ENCODE measurements at places on chromosomes 6 and 20.

- no peak for DNase-seq
Measured at GRCh38 chr20:2386516-2387179, 5.9 kb downstream of the TGM6 start.

DNA sequence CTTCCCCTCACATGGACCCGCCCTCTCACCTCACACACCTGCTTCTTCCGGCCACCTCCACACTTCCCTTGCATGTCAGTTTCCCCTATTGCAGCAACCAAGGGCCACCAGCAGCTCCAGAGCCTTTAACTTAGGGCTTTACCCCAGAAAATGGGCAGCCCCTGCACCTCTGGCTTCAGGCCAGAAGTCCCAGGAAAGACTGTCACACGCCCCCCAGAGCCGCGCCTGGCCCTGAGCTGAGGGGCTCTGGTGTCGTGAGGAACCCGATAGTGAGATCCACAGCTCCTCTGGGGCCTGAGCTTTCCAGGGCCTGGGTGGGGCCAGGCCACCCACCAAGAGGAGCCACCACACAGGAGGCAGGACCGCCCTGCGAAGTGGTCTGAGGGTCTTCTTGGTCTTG is 182.4 kb downstream of the DLL1 start:
- DNase-seq = no peak

GRCh38 chr6:30834646-30835045 is 49.7 kb upstream of the DDR1 start:
- no peak for DNase-seq

GRCh38 chr20:2700913-2701620 is 8.5 kb downstream of the EBF4 start:
- peak; percentile 34 for DNase-seq

DNA sequence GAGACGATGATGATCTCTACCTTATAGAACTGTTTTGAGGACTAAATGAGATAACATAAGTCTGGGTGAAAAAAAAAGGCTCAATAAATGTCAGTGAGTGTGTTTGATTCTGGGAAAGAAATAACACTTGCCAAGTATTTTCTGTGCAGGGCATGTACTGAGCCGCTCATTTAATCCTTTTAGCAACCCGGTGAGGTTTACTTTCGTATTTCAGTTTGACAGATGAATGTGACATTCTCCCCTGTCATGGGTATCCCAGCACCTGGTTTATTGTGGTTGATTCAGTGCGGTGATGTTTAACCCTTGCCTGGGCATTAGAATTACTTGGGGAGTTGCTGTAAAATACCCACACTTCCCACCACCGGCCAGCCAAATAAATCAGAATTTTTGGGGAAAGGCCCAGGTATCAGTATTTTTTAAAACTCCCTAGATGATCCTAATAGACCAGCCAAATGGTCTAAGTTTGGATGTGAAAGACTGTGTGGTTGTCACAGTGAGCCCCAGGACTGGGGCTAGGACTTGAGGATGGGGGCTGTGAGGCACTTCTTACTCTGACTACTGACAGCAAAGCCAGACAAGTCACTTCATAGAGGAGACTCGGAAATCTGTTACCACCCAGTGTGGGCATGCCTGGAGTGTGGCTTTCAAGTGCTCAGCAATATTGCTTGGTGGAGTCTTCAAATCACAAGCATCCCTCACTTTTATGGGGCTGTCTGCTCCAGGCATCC is 100.2 kb upstream of the KCNG1 start:
- no peak for DNase-seq

GRCh38 chr6:143123081-143123480 is 62.4 kb downstream of the AIG1 start:
- no peak for DNase-seq

DNA sequence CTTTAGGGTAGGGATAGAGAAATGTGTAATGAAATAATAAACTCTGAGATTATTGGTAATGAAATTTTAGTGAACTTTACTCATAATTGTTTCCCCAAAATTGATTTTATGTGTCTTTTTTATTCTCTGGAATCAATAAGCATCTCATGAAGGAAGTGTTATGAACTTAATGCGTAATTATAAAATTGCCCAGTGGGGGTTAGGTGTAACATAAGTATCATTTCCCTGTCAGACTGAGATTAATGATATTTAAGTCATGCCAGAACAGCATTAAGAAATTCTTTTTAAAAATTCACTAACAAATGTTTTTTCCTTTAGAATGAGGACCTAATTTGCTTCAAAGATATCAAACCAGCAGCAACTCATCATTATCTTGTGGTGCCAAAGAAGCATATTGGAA is 10.0 kb downstream of the HINT3 start:
- no peak for DNase-seq

- DNase-seq = peak; percentile 60
Measured at GRCh38 chr6:91669154-91669870, 1082.4 kb upstream of the MAP3K7 start.

GRCh38 chr6:145822456-145822855 is 7.9 kb upstream of the FBXO30 start:
- DNase-seq = no peak

- no peak for DNase-seq
Measured at GRCh38 chr6:157106487-157106886, 216.8 kb downstream of the TMEM242 start.

DNA sequence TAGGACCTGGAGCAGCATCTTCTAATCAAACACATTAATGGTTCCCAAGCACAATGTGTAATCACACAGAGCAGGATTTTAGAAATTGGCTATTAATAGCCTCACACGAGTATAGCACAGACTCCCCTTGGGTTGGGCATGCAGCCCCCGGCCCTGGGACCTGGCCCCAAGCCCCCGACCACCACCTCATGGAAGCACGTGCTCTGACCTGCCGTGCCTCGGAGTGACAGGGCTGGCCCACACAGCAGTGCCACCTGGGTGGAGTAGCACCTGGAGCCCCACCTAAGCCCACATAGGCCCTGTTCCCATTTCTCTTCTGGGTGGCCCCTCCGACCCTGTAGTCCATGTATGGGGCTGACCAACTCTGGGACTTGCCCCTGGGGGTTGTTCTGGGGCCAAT is 171.8 kb downstream of the TTLL2 start:
- DNase-seq = no peak

DNA sequence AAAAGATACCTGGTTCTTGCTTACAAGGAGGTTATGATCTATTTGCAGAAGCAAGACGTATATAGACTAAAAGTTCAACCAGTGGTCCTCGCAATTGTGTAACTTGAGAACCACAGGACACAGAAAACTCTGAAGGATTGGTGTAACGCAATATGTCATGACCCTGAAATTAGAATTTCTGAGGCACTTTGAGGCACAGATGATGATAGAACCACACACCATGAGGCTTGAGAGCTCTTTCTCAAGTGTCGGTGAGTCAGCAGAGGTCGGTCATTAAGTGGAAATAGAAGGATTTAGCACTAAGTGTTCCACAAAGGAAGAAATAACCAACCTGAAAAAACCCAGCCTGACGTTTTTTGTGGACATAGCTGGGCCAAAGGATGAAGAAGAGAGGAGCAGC is 15.3 kb upstream of the CCN2 start:
- no peak for DNase-seq

- no peak for DNase-seq
Measured at GRCh38 chr20:44033344-44033743, 118.7 kb downstream of the TOX2 start.

- no peak for DNase-seq
Measured at GRCh38 chr6:21305893-21306332, 287.6 kb upstream of the SOX4 start.

GRCh38 chr6:114467931-114468330 is 125.1 kb upstream of the HS3ST5 start:
- DNase-seq = no peak

- DNase-seq = no peak
Measured at GRCh38 chr6:124536842-124537191, 425.4 kb upstream of the RNF217 start.

DNA sequence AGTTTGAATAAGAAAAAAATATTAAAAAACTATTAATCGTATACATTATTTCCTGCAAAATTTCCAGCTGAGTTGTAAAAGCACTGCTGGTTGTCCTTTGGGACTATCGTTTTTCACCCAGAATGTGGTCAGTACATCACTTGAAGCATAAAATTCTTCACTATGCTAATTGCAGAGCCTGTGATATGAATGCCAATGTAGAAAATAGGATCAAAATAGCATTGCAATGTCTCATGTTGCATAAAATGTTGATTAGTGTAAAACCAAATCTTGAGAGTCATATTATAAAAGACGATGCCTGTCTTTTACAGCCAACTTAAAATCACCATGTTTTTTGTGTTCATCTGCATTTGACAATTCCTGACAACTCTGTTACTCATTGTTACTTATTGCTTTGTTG is 207.7 kb downstream of the MMUT start:
- DNase-seq = no peak

DNA sequence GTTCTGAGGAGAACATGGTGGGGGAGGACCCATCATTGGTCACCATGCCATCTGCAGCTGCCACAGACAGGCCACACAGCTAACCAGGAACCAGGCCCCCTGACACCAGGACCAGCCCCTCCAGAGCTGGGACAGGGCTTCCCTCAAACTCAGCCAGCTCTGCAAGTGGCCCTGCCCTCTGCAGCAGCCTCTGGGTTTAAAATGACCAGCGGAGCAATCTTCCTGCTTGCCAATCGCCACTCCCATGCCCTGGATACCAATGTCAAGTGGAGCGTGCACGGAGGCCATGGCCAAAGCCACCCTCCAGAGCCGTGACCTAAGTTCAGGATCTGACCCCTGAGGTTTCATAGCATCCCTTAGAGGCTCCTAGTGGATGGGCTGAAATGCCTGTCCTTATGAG is 199.4 kb downstream of the SYNDIG1 start:
- no peak for DNase-seq

DNA sequence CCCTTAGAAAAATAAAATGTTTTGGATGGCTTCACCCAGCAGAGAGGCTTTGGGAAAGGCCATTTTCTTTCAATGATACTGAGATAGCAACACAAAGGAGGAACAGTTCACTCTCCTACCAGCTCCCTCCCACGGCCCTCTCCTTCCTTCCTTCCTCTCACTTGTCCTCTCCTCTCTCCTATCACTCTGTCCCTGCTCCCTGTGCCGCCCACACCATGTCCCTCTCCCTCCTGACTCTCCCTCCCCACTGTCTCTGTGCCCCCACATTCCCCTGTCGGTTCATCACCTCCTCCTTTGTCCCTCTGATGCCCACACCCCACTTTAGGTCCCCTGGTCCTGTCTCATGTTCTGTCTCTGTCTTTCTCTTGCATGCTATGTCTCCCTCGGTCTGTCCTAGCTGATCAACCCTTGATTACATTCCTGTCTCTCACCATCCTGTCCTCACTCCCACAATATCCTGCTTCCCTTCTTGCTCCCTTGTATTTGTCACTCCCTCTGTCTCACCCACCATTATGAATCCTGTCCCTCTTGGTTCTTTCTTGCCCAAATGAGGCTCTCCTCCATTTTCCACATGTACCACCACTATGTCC is 30.1 kb downstream of the ELMO2 start:
- DNase-seq = no peak

DNA sequence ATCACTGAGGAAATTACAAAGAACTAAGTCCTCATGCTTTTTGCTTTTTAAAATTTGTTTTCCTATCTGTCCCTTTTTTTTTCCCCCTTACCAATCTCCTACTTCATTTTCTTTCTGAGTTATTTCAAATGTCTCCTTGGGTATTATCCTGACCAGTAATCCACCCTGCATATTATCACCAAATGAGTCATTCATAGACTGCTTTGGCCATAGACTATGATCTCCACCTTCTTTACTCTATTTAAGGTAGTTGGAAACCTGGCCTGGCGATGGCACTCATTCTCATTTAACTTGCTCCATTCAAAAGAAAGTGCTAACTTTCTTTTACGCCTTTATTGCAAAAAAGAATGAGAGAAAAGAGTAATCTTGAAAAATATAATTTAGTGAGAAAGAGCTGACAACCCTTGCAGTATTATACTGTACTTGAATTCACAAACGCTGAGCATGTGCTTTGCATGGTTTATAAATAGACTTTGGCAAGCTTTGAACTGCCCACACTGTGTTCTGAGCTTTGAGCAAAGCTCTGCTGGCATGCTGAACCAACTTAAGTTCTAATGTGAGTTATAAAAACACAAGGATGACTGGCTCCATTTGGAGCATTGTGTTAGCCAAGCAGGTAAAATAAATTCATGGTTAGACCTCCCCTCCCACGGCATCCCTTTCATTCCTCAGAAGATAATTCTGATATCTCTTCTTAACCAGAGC is 198.9 kb downstream of the NKAIN2 start:
- peak; percentile 7 for DNase-seq

DNA sequence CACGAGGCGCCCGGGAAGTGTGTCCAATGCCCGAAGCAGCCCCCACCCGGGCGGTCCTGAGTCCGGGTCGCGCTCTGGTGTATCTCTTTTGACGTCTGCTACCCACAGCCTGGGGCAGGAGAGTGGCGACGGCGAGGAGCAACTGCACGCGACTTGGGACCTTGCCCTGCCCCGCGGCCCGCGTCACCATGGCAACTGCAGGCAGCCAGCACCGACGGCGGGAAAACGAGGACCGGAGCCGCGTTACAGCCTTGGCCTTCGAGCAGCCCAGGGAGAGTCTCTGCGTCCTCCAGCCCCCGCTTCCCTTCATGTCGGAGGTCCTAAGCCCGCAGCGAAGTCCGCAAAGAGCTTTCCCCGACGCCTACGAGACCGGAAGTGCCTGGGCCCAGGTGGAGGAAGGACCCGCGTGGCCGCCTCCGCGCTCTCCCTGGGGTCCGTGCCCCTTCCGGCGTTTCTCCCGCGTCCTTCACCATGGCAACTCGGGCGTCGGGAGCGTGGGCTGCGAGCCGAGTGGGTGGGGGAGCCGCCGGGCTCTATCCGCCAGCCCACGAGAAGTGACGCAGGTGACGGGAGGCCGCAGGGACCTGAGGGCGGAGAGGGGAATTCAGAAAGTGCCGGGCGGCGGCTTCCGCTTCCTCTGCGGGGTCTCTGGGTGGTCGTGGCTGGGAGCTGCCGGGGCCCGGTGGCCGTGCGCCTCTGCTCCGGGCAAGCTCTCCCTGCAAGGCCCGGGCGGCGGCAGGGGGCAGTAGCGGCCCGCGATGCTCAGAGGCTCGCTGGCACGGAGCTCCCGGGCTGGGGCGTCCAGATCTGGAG is 88.6 kb upstream of the TGM3 start:
- DNase-seq = peak; percentile 35

GRCh38 chr20:39016041-39016440 is 53.9 kb downstream of the DHX35 start:
- no peak for DNase-seq

GRCh38 chr20:23293689-23294088 is 56.9 kb upstream of the NXT1 start:
- no peak for DNase-seq

DNA sequence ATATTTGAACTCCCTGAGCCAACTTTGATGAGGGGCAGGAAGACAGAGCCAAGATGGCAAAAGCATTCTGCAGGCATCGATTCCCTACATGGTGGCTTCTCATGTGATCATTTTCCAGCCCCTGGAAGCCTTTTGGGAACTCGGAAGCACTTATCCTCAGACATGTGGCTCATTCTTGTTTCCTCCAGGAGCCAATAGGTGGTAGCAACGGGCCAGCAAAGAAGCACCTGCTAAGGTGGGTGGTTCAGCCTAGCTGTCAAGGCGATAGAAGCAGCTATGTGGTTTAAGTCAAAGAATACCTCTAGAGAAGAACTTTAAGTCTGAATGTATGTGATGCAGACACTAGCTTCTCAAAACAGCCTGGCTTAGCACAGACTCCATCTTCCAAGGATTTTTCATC is 64.9 kb upstream of the PAX1 start:
- no peak for DNase-seq
